CD4-positive, alpha-beta T cell treated with Interleukin-2 at 100 ng/mL for 4 hours (primary cell): ENCODE measurements at places on chromosomes 16 and 17.

DNA sequence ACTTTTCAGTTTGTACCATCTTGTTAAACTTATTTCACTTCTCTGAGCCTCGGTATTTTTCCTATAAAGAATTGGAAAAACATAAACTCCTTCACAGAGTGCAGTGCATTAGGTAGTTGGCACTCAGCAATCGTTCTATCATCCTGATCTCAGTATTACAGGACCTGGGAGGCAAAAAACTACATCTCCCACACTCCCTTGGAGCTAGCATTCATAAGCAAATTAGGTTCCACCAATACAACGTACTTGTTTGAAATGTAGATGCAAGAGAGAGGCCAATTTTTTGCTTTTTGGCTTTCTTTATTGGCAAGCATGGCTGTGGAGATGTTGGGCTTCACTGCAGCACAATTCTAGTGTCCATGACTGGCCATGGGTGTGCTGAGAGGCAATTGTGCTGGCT, 285.2 kb downstream of the CA10 start:
- no peak for DNase-seq

DNA sequence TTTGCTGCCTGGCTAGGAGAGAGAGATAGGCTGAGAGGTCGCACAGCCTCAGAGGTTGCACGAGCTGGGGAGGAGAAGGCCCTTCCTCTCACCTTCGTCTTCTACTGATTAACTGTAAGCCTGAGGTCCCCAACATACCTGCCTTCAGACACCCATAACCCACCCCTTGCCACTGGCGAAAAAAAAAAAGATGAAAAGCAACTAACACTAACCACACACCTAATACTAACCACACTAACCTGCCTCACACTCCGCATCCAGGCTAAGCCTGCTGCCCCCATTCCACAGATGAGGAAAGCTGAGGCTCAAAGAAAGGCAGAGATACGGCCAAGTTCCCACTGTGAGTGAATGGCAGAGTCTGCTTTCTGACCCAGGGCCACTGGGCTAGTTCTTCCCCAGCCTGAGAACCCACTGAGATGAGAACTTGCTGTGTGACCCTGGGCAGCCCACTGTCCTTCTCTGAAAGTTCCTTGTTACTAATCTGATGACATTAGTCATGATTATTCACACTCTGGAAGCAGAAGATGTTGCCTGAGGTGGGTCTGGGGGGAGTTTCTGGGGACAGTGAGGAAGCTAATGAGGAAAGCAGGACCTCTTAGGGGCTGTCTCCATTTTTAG, 4.6 kb downstream of the IL21R start:
- no peak for DNase-seq

DNA sequence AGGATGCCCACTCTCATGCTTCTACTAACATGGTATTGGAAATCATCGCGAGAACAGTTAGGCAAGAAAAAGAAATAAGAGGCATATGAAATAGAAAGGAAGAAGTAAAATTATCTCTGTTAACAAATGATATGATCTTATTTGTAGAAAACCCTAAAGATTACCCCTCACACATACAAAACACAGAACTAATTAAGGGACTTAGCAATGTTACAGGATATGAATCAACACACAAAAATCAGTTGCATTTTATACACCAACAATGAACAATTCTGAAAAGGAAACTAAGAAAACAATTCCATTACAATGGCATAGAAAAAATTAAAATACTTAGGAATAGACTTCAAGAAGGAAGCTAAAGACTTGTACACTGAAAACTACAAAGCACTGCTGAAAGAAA, 2.7 kb upstream of the CAPNS2 start:
- DNase-seq: no peak

DNA sequence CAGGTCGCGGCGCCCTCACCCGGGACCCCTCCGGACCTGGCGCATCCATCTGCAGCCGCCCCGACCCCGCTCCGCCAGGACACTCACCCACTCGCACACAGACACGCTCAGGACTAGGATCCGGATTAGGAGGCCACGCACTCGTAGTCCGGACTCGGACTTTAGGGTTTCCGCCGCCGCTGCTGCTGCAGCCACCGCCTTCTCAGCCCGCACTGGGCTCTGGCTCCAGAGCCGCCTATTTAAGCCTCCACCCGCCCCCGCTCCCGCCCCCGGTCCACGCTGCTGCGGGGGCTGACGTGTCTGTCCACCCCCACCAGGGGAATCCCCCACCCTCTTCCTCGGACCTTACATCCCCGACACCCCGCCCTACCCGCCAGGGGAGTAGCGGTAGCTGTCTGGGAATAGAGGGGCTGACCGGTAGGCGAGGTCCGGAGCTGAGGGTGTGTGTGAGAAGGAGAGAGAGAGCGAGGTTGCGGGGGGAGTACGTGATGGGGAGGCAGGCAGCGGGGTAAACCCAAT, at the start of gene RRAD:
Gene RRAD (minus strand): TSS at position 214 of the 519 bp plus-strand sequence. CDS start 356 bp downstream, outside the sequence.
- no peak for DNase-seq

DNA sequence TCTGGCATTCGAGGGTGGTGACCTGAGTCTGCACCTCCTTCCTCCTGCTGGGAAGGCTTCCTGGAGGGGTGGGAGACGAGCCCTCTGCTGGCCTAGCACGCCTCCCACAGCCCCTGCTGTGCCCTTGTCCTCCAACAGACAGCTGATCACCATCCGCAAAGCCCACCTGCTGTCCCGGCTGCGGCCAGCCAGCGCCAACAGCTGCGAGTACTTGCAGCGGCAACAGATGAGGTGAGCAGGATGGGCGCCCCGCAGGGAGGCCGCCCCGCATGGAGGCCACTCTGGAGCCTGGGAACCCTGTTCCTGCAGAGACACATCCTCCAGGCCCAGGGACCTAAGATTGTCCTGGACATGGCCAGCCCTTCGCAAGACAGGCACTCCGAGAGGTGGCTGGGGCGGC, 21.6 kb downstream of the UBALD1 start:
- DNase-seq: no peak

GRCh38 chr17:35875072-35875799, 4.9 kb downstream of the CCL5 start:
- DNase-seq: peak; percentile 35

- no peak for DNase-seq
Measured at GRCh38 chr17:34784526-34784925, 176.7 kb downstream of the CCT6B start.

- DNase-seq: no peak
Measured at GRCh38 chr17:29384901-29385300, 5.3 kb upstream of the TAOK1 start.

DNA sequence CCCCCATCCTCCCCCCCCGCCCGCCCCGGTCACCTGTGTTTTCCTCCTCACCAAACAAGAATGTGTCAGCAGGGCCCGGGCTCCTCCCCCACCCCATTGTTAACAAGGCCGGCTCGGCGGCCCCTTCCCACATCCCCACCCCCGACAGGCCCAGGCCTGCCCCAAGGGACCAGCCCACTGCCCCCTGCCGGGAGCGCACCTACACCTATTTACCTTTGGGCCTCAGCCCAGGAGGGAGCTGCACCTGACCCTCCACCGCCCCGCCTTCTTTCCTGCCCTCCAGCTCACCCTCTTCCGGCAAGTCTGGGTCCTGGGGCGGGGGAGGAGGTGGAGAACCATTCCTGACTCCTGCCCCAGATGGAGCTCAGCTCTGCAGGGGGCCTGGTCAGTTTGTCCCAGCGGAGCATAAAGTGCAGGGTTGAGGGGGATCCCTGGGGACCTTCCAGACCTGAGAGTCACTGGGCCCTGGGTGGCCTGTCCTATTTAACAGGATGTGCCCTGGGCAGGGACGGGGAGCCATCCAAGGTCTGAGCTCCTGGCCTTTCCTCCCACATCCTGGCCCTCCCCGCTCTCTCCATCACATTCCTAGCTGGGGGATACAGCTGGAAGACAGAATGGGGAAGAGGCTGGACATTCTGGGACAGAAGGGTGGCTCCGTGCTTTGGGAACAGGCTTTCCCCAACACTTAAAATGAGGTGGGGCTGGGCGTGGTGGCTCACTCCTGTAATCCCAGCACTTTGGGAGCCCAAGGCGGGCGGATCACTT, 8.3 kb downstream of the FOXJ1 start:
- no peak for DNase-seq

- DNase-seq: no peak
Measured at GRCh38 chr17:28170771-28171170, 128.3 kb downstream of the NLK start.

DNA sequence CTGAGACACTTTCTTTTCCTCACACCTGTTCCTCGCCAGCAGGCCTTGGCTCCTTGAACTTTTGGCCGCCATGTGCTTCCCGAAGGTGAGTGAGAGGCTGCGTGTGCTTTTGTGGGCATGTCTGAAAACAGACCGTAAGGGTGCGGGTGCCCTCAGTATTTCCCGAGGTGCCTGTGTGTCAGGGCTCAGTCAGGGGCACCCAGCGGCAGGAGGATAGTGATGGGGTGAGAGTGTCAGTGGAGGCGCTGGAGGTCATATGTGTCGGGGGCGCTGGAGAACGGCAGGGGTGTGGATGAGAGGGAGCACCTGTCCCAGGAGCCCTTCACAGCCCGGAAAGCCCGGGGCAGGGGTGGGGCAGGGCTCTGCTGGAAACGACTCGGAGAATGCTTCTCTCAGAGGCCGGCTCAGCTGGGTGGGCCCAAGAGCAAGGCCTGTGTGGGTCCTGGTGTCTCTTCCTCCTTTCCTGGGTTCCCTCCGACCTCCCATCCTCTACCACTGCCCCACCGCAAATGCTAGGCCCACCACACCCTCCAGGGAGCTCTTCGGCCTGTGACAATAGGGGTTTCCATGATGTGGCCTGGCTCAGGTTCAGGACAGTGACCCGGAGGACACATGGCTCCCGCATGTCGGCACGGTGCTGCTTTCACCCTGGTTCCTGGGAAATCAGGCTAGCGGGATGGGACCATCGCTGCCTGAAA, 451 bp downstream of the IL32 start:
- DNase-seq: no peak

DNA sequence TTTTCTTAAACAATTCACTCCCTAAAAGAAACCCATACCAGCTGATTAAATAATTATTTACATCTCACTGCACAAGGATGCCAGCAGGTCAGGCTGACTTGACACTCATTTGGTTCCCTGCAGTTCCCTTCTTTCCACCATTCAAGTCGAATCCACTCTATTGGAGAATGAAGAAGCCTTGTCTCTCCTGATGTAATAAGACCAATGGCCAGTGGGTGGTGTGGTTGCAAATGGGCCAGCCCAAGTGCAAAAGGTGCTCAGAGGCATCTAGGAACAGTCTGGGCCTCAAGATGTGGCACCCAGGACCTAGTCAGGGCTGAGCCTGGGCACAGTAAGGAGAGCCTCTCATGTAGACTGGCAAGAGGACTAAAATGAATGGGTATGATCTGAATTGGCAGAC, 9.3 kb downstream of the C16orf78 start:
- DNase-seq: no peak

GRCh38 chr16:56275076-56275475, 83.8 kb downstream of the GNAO1 start:
- no peak for DNase-seq

DNA sequence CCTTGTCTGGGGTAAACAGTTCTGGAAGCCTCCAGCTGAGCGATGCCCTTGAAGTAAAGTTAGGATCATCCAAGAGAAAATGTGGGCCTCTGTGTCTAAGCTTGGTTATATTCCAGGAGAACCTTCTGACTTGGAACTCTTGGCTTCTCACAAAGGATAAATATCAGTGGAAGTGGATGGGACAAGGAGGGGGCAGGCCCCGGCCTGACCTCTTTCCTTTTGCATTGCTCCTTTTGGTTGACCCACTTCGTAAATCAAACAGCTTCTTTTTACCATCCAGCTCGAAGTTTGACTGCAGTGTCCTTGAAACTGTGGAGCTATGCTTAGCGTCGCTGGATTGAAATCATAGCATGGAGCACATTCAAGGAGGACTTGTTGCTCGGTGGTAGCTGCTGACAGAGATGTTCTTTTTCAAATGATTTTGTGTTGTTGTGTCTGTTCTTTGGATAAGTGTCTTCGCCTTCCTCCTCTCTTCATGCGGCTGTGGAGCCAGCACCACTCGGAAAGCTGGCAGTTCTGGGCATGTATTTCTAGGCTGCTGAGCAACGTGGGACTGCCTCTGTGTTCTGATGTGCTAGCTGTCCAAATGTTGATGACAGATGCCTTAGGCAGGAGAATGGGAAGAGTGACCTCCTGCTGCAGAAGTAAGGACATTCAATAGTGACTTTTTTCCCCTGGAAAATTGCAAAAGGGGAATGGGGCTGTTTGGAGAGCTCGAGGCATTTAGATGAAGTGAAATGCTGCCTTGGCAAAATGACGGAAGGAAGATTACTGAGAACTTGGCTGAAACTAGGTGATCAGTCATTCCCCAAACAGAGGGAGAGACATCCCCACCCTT, 4.5 kb downstream of the MINK1 start:
- no peak for DNase-seq

DNA sequence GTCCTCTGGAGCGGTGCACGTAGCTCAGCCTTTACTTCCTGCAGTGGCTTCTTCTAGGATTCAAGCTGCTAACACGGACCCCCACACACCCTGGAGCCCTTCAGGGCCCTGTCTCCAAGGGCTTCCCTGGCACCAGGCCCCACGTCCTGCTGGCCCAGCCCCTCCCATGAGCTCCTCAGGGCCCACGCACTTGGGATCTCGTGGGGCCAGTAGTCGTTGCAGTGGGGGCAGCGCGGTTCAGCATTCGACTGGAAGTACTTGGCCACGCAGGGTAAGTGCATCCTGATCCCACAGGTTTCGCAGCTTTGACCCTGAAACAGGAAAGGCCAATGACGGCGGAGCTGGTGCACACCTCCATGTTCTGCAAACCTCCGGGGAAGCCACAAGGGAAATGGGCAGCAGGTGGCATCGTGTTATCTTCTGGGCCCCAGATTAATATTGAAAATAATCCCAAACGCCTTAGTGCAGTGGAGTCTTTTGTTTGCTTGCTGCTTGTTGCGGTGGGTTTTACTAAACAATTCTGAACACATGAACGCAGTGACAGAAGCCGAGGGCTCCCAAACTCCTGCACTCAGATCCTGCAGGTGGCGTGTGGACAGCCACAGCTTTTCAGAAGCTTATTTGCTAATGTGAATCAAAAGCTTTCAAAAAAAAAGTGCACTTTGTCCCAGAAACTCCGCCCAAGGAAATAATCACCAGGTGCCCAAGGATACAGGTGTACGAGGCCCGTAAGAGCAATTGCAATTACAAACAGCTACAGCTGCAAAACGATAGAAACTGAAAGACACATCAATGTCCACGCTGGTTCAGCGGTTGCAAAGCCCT, 22.4 kb downstream of the KDM8 start:
- DNase-seq: no peak

- no peak for DNase-seq
Measured at GRCh38 chr16:57579361-57579665, 36.9 kb downstream of the ADGRG5 start.

DNA sequence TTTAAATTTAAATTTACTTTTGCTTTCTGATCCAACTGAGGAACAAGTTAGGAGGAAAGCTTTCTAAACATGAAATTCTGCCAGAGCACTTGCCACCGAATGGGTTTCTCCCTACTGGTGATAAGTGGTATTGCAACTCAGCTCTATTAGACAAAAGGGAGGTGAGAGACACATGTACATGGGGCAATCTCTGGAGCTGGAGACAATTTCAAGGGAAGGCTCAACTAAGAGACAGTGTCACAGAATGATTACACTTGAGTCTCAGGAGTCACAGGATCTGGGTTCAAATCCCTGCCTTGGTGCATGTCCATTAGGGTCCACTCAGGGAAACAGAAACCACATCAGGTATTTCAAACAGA, 37.4 kb downstream of the SOCS1 start:
- DNase-seq: peak; percentile 23
